ENCODE measurements at places on chromosomes 12 and 14.

GRCh38 chr14:98564541-98564940 lies 707.5 kb downstream of the BCL11B start:
- peak; percentile 74 for DNase-seq

DNA sequence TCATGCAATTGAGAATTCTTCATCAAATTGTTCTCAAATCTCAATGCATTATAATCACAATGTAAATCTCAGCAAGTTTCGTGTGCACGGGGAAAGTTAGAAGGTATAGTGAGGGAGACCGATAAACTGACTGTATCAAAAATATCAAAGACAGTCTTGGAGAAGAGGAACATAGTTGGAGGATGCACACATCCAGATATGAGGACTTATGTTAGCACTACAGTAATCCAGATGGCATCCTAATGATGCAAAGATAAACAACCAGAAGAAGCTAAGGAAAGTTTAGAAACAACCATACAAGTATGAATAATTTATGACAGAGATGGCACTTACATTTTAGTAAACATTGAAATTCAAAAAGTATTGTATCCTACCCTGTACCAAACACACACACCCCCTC lies 760.1 kb downstream of the RPS29 start:
- no peak for DNase-seq

- DNase-seq: no peak
These were observed 65.6 kb downstream of the NCOR2 start for GRCh38 chr12:124501827-124502226.

DNA sequence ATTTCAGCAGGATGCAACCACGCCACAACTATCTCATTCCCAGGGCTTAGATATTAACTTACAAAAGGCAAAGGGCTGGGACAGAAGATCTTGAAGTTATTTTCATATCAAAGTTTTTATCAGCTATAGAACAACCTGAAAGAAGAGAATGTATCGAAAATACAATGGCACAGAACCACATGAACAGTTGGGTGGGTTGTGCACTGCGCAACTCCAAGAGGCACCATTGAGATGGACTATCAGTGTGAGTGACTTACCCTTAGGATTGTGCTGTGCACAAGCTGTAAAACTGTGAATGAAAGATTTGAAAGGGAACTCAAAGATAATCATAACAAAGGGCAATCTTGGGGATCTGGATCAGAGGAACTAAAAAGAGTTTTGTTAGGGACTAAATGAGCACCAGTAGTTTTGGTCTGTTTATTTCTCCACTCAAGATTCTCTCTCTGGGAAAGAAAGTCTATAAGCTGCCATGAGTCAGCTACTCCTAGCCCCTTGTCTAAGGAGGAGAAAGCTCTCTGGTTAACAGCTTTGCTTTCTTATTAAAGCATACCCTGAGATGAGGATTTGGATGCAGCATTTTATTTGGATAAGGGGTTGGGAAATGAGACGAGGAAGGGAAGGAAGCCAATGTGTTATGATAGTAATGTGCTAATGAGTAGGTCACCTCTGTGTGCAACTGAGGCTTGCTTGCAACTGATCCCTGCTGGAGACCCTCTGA lies 62.2 kb downstream of the TBX5 start:
- no peak for DNase-seq

DNA sequence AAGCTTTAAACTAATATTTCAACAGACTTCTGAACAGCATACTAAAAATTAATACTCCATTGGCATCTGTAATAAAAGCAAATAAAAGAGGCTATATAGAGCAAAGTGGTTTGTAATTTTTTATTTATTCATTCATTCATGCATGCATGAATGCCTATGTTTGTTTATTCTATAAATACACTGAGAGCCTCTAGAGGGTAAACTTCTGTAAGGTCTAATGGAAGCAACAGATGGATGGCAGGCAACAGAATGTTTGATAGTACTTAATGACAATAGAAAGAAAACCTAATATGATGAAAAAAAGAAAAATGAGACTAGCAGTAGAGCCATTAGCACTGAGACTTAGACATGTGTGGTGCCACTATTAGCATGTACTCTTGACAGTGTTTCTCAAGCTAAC lies 253.1 kb downstream of the CCDC91 start:
- no peak for DNase-seq
